ENCODE measurements at places on chromosomes 7 and 10.

- no peak for DNase-seq
Observed at GRCh38 chr7:139923090-139923489, 94.0 kb downstream of the TBXAS1 start.

DNA sequence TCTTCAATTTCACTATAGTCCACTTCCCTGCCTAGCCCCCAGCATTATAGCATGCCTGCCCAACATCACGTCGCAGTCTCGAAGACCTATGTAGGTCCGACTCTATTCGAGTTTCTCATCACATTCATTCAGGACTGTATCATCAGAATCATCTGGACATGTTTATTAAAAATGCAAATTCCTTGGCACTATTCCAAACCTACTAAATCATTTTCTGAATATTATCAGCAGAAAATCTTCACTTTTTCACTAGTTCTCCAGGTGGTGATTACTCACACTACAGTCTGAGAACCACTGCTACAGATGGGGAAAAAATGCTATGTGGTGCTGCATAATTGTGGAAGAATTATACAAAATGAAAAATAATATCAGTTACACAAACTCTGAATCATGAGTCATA lies 29.3 kb upstream of the ETV1 start:
- no peak for DNase-seq

- no peak for DNase-seq
Observed at GRCh38 chr7:133957845-133958244, 169.3 kb upstream of the LRGUK start.

DNA sequence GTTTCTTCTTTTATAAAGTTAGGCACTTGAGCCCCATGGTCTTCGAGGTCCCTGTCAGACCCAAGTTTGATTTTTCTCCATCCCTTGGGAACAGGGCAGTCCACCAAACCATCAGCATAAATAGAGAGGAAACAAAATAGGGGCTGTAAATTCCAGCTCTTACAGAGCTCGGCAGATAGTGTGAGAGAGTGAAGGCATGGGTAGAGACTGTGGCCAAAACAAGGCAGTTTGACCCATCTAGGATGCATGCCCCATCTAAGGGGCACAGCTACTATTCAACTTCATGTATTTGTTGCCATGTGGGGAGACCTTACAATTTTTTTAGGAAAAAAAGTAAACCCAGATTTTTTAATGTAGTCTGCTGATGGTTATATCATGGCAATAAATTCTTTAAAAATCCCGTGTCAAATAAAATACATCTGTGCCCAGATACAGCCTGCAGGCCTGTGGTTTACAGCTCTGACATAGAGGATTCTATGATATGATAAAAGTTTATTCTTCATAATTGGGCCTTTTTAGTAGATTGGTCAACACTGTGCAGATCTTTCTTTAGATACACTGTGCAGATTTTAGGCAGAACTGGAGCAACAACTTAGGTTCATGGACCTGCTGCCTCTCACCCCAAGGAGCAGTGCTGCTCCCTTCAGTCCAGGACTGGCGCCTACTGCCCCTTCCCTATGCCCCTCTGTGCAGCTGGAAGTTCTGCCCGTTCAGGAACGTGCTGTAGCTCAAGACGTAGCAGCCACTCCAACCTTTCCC lies 5.3 kb downstream of the PPP1R3C start:
- no peak for DNase-seq

DNA sequence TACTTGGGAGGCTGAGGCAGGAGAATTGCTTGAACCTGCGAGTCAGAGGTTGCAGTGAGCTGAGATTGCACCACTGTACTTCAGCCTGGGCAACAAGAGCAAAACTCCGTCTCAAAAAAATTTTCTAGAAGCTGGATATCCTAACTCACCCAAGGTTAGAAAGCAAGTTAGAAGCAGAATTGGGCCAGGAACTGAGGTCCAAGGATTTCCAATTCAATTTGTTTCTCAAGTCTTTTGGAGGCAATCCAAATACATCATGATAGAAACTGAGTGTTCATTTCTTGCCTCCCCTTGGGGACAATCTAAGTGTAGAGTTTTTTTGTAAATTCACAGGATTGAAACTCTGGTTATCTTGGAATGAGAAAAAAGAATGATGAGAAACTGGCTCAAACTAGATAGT lies 45.5 kb downstream of the LAMB1 start:
- no peak for DNase-seq

DNA sequence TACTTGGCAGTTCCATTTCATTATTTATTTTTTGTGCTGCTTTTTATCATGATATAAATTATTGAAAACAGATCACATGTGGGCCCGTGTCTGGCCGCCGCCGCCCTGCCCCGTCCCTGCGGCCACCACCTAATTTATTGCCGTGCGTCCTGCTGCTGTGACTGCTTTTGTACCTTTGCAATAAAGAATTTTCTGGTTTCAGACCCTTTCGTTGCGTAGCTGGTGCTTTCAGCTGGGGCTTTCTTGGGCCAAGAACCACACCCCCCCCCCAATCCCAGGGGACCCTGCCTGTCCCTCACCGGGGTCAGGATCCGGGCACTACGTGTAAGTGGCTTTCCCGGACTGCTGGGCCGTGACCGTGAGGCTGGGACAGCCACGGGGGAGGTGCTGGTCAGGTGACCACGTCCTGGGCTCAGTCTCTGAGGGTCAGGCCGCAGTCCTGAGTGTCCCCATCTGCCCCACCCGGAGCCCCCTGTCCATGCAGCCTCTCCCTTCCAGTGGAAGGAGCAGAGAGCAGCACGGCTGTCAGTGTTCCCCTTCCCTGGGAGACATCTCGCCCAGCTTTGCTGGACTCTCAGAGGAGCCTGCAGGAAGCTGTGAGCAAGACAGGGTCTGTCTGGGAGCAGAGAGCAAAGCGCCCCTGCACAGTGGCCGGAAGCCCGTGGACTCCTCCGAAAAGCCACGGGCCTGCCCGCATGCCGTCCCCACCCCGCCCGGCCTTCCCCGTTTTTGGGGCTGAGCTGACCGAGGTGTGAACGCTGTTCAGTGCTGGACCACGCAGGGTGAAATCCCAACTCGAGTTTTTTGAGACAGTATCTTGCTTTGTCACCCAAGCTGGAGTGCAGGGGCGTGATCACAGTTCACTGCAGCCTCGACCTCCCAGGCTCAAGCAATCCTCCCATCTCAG lies 12.6 kb downstream of the MAFK start:
- DNase-seq: no peak

GRCh38 chr7:1228545-1229201 lies 4.0 kb upstream of the UNCX start:
- DNase-seq: no peak

- no peak for DNase-seq
Observed at GRCh38 chr10:63584725-63585035, 63.5 kb downstream of the REEP3 start.

DNA sequence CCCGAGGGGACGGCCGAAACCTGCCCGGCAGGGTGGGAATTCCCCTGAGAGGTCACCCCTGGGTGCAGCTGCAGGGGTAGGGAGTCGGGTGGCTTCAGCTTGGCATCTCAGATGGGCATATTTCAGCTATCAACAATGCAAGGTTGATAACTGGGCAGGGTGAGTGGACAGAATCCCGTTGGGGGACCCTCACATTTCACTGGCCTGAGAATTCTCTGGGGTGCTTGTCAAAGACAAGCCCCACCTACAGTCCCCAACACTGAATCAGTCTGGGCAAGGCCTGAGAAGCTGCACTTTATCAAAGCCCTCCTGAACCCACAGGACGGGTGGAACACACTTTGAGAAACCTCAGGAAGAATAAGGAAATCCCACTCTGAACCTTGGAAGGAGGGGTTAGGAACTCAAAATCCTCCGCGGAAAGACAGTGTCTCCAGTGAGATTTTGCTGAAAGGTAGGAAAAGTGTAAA lies 3.1 kb downstream of the RGS10 start:
- no peak for DNase-seq

Data from inflammatory macrophage treated with lipopolysaccharide for 1 hour (primary cell).